Stimulated activated CD4-positive, alpha-beta T cell treated with anti-CD3 and anti-CD28 coated beads, TNF-alpha, amount 100 ng/mL, for 4 hours (primary cell): ENCODE measurements at places on chromosomes 11 and 22.

DNA sequence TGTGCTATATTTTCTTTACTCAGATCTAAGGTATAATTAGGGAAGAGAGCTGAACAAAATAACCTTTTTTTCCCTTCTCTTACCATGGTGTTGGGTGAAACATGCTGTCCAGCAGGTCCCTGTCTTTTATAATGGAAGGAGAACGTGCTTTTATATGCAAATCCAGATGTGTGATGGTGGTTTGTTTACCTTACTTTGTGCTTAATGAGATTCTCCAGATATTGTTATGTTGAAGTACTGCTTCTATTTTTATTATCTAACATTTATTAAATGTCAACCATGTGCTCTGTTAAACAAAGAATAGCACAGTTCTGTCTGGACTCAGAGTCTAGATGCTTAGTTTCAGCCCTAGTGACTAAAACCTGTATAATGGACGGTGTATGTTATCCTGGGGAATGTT is 10.1 kb upstream of the GRIK4 start:
- DNase-seq, result no peak

- no peak for DNase-seq
Measured at GRCh38 chr11:77233011-77233410, 68.5 kb downstream of the GDPD4 start.

DNA sequence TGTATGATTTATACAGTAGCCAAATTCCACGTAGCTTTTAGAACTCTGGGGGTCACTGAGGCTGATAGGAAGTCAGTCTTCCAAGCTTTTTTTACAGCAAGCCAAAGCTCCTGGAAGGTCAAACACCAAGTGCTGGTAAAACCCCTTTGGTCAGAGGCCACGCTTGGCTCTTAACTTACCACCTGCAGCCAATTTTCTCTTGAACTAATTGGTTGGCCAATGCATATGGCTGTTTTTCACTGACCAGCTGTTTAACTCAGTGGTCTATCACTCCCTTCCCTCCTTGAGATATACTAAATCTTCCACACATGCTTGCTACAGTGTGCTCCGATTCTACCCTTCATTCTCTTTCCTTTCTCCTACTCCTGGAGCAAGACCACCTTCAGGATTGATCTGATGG is 116.0 kb downstream of the FAR1 start:
- no peak for DNase-seq

- DNase-seq, result no peak
Measured at GRCh38 chr11:68509066-68509465, 48.5 kb downstream of the PPP6R3 start.

- DNase-seq, result no peak
Measured at GRCh38 chr11:27295928-27296327, 67.1 kb downstream of the CCDC34 start.

DNA sequence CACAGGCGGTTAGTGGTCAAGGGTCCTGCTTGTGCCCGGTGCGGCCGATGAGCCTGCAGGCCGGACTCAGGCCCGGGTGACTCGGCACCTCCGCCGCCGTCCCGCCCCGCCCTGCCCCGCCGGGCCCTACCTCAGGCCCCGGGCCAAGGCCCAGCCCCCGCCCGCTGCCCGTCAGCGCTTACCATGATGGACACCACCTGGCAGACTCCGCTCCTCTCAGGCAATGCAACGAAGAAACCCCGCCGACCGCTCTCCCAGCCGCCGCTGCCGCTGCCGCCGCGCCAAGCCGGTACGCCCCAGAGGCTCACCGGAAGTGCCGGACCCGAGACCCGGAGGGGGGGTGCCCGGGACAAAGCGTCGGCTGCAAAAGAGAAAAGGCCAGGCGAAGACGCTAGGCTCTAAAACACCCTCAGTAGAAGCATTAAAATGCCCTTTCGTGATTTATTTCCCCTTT is at the start of gene UFD1:
Gene UFD1, minus strand, starts transcription at position 293 of the 454 bp plus-strand sequence. Its CDS starts 108 bp downstream, at position 185.
- peak; percentile 54 for DNase-seq

DNA sequence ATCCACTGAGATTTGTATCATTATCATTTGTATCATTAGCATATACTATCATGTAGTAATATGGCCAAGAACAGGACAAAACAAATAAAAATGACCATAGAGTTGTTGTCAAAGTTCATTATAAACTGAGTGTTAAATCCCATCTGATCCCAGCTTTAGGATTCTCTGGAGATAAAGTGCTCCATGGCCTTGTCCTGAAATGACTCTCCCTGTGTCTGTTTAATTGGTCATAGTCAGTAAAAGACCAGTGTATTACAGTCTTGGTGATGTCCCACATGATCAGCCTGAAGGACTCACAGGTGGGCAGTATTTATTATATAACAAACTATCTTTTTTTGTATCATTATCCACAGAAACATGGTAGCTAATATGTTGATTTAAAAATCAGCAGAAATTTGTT is 361.6 kb downstream of the TMEM135 start:
- no peak for DNase-seq

DNA sequence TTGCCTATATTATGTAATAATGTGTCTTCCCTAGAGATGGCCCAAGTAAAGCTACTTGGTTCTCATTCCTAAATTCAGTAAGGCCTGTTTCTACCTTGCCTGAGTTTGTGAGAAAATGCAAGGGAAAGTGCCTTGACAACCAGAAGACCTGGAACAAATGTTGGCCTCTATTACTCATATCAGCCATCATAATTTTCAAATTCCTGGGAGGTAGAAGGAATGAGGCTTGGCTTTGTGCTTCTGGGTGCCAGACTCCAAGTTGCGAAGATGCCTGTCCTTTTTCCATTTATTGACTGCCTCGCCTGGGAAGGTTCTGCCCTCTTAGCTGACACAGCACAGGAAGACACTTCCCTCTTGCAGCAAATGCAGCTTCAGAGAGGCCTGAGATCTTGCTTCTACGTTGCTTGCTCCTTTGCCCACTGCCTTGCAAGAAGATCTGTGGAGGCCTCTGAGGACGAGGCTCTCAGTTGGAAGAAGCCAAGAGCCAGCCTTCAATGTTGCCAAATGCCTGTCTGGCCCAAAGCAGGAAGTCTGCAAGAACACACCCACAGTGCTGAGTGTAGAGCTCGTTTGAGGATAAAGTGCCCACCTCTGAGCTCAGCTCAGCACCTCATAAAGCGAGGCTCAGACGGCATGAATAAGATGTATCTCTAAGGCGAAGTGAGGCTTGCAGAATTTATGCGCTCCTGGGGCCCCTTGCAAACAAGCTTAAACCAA is 120.1 kb downstream of the GALNT18 start:
- DNase-seq, result no peak

GRCh38 chr22:30649430-30650007 is 13.9 kb downstream of the SLC35E4 start:
- peak; percentile 80 for DNase-seq

GRCh38 chr11:73053964-73054363 is 88.2 kb downstream of the FCHSD2 start:
- DNase-seq, result no peak

DNA sequence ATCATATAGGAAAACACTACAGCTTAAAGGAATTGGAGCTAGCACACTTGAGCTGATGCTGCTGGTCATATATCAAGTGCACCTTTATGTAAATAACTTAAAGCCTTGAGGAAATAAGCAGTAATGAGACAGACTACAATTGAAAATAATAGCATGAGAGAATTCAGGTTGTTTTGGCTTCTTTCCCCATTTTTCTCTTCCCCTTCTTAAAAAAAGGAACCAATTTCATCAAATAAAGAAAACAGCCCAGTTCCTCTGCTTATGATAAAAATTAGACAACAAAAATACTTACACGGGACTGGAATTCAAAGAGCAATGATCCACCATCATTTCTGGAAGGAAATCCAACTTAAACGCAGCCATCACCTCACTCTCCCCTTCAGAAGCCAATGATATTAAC is 50.2 kb upstream of the RAPSN start:
- no peak for DNase-seq

GRCh38 chr22:48395201-48395600 is 1432.5 kb downstream of the BRD1 start:
- no peak for DNase-seq

DNA sequence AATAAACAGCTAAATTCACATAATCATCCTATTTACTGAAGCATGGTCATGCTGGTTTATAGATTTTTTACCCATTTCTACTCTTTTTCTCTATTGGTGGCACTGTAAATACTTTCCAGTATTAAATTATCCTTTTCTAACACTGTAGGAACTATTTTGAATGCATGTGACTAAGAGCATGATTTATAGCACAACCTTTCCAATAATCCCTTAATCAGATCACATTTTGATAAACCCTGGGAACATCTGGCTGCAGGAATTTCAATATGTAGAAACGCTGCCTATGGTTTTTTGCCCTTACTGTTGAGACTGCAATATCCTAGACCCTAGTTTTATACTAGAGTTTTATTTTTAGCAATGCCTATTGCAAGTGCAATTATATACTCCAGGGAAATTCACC is 10.7 kb downstream of the RAG1 start:
- no peak for DNase-seq

DNA sequence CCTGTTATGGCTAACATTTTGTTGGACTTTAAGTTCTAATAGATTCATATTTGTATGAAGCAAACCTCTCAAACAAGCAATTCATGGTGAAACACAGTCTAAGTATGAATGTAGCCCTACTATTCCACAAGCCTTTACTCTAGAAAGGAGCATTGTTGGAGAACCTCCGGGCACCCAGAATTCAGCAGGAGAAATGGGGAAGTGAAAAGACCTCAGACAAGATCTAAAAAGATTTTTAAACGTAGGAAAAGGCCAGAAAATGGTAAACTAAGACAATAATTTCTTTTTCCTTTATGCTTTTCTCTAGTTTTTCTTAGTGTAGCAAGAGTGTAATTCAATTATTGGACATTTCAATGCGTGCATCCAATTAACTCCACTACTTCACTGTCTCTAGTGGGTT is 426.4 kb downstream of the INSC start:
- no peak for DNase-seq

DNA sequence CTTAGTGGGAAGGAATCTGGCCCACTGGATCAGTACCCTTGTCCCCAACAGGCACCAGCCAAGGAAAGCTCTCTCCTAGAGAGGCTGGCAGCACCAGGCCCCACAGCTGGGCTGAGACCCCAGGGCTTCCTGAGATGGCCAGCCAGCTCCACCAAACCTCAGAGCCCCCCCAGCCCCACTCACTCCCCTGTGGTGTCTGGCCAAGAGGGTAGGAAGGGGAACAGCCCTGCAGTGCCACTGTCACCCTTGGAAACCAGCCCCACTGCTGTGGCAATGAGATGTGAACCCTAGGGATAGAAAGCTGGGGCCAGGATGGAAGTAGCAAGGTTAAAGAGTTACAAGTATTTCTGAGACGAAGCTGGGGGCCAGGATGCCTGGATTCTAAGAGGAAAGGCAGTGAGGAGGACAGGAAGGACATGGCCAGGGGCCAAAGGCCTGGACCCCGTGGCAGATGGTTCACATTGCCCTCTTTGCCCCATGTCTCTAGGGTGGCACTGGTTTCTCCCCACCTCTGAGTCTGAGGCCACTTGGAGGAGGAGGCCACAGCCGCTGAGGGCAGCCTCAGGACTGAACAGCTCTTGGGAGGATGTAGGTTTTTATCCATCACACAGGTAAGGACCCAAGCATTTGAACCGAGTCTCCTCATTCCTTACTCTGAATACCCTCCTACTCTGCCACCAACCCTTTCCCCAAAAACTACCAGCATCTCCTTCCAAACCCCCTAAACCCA is 28.8 kb downstream of the NRXN2 start:
- DNase-seq, result no peak

- no peak for DNase-seq
Measured at GRCh38 chr11:70250876-70251658, 19.4 kb upstream of the PPFIA1 start.

GRCh38 chr11:69087811-69088210 is 39.1 kb downstream of the TPCN2 start:
- no peak for DNase-seq

GRCh38 chr11:1870721-1871466 is 18.0 kb downstream of the LSP1 start:
- no peak for DNase-seq

DNA sequence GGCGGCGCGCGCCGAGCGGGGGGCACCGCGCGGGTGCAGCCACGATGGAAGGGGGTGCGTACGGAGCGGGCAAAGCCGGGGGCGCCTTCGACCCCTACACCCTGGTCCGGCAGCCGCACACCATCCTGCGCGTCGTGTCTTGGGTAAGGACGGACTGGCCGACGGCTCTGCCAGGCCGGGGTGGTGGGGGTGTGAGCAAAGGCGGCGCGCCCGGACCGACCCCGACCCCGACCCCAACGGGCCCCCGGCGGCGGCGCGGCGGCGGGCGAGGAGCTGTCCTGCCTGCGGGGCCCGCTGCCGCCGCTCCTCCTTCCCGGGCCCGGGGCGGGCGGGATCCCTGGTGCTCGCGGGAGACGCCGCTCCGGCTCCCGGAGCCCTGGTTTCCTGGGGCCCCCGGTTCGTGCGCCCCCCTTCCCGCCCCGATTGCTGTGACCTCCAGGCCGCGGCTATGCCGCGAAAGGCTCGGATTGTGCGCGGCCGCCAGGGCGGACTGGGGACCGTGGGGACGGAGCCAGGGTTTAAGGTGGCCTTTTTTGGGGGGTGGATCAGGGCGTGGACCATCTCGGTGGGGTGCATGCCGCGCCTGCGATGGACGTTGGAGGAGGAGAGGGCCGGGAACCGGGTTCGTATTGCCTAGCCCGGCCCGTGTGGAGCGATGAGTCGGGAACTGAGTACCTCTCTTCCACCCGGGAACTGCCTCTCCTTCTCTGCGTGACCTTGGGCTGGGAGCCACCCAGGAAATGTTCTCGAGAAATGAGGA is at the start of gene SYNGR1:
Gene SYNGR1, plus strand, starts transcription at position 25 of the 760 bp plus-strand sequence. Its CDS starts 20 bp downstream, at position 45.
- DNase-seq, result no peak

- no peak for DNase-seq
Measured at GRCh38 chr22:27433585-27434190, 367.9 kb downstream of the MN1 start.

DNA sequence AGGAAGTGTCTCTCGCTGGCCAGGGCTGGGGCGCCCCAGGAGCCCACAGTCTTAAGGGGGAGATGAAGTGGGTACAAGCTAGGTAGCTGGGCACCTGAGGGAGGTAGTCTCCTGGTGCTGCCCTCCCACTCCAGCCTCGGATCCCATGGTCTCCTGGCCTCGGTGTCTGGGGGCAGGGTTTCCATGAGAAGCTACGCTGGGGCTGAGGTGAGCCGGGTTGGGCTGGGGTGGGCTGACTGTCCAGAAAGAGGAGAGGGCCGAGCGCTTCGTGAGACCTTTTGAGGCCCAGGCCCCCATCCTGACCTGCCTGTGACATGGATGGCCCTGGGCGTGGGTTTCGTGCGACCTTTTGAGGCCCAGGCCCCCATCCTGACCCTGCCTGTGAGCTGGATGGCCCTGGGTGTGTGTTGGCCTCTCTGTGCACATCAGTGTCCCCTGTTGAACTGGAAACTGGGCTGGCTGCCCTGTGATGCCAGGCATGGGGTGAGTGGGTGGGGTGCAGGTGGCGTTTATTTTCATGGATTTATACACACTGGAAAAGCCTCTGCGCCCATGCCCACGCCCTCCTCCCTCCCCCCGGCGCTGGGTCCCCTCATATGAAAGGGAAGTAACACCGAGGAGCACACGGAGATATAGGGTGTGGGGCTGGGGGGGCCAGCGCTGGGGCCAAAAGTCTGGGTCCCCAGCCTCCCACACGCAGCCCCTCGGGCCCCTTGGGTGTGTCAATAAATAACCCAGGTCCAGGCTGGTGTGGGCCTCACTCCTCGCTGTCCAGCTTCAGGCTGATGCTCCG is 8.6 kb downstream of the AIP start:
- DNase-seq, result no peak
